ENCODE measurements at places on chromosomes 1 and 21.

- DNase-seq: no peak
Observed at GRCh38 chr1:206006946-206007345, 3.8 kb upstream of the RAB7B start.

GRCh38 chr1:78688697-78689096 is 39.1 kb downstream of the IFI44 start:
- DNase-seq: peak; percentile 9

DNA sequence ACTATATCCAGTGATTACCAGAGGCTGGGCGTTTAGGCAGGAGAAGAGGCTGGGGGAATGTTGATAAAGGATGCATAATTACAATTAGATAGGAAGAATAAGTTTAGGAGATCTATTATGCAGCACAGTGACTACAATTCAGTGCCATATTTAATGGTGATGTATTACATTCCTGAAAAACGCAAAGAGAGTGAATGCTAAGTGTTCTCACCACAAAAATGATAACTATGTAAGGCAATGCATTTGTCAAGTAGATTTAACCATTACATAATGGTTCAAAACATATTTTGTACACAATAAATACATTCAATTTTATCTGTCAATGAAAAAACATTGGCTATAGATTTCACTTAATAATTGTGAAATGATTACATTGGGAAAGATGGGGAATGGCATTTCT is 548.9 kb downstream of the NUF2 start:
- no peak for DNase-seq

GRCh38 chr1:200640963-200641401 is 20.4 kb upstream of the KIF14 start:
- DNase-seq: no peak

DNA sequence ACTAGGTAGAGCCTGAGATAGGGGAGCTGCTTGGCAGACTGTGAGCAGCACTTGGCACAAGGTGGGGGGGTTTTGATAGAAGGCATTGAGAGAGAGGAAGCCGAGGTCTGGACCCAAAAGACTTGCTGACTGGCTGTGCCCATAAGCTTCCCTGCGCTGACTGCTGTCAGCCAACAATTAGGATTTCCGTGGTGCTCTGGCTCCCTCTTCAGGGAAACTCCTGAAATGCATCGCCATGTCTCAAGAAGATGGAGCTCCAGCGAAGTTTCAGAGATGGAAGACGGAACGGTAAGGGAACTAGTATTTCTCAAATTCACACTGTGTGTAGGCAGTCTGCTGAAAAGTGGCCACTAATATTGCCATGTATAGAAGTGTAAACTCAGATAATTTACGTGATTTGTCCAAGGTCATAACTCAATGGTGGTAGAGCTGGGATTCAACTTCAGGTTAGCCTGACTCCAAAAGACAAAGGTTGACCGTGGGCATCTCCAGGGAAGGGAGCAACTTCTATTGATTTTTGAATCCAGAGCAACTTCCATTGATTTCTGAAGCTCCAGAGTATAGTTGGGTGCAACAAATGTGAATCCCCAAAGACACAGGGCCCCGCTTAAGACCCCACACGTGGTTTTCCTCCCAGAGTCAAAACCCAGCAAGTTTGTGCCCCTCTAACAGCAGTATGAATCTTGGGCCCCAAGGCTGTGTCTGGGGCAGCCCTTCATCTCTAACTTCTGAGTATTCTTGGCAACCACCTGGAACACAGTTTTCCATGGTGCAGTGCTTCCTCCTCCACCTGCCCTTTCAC is 44.5 kb upstream of the CRNN start:
- peak; percentile 23 for DNase-seq

GRCh38 chr1:50978852-50979781 is 9.1 kb downstream of the CDKN2C start:
- no peak for DNase-seq

GRCh38 chr1:10143961-10144485 is 66.3 kb upstream of the KIF1B start:
- no peak for DNase-seq

DNA sequence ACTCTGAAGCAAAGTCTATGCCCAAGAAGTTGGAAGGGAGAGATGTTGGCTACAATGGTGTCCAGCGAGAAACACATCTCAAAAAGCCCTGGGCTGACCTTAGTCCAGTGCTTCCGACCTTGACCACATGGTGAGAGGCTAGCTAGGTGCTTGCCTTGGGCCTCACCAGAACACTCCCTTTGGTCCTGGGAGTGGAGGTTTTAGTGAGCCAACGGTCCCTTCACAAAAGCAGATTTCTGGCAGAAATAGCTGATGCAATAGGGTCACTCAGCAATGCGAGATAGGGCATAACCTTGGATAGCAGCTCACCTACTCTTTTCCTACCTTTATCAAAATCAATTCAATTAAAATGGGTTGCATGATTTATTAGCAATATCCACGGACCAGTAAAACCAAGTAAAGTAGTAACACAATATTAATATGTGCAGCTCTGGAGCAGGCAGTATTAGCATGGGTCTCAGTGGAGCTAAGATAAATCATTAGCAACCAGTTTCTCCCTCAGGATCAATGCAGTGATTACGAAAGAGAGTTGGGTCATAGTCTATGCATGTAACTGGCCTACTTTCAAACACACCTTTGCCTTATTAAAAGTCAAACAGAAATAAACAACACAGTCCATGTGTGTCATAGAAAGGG is 1.9 kb downstream of the SLC30A10 start:
- DNase-seq: no peak

GRCh38 chr1:41456847-41457540 is 27.5 kb downstream of the EDN2 start:
- DNase-seq: no peak

DNA sequence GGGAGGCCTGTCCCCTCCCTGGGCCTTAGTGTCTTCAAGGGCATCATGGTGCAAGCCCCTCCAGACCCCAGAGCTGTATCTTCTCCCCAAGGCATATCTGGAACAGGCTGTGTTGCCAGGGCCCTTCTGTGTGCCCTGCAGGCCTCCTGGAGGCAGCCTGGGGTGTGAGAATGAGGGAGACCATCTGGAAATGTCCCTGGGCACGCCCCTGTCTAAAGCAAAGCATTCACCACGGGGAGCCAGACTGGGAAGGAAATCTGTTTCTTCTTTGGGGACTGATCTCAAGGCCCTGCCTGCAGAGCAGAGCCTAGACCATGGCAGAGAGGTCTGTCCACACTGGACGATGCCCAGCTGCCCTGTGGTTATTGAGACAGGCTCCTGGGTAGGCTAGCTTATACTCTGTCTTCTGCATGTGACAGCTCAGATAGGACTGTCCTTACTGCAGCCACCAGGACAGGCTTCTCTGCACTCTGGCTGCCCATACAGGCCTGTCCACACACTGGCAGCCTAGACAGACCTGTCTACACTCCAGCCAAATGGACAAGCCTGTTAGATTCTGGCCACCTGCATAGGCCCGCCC is 24.6 kb downstream of the PODN start:
- DNase-seq: no peak

DNA sequence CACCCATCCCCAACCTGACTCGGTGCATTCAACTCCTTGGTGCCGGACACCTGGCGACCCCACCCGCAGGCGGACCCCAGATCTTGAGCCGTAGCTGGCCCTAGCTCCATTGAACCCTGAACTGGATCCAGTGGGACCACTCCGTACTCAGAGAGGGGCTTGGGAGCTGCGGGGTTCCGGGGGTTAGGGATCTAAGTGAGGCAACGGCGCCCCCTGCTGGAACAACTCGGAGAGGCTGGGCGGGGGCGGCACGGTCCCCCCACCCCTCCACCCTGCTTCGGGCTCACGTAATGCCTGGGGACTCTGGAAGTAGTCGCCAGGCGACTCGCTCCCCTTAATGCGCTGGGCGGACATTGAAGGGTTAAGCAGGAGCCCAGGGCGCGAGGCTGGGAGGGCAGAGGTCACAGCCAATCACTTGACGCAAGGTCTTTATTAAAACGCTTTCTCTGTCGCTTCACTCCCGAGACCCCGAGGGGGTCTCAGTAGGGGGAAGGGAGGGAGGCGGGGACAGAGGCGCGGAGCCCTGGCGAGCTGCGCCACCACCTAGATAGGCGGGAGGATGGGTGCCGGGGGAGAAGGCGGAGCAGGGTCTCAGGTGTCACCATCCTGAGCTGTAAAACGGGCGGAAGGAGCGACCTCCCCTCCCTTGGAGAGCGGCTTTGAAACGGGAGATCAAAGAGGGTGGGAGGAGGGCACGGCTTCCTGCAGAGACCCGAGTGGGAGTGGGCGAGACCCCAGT is 704 bp upstream of the CRABP2 start:
- peak; percentile 44 for DNase-seq

- no peak for DNase-seq
Observed at GRCh38 chr1:200409203-200409760, 554 bp downstream of the ZNF281 start.

DNA sequence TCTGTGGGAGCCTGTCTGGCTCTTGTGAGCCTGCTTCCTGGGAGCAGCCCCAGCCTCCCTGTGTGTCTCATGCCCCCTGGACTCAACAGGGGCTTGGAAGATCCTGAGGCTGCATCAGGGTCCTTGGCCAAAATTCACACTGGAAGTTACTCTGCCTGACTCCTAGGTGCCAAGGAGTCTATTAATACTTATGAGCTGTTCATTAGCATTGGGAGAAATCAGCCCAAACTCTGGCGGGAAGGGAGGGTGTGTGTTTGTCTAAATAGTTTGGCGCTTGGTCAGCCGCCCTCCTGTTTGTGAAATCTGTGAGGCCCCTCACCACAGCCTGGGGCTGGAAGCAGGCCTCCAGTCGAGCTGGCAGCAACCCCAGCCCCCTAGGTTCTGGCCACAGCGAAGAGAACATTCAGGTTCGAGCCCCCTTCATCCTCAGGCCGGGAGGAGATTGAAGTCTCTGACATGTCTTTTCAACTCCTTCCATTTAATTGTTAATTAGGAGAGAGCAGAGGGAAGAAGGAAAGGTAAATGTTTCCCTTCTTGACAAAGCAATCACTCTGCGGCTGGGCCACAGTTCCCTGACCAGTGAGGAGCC is 82.1 kb upstream of the F3 start:
- DNase-seq: no peak

GRCh38 chr1:154574716-154575115 is 7.1 kb downstream of the CHRNB2 start:
- DNase-seq: no peak

GRCh38 chr1:202186327-202186726 is 7.3 kb upstream of the LGR6 start:
- DNase-seq: no peak

DNA sequence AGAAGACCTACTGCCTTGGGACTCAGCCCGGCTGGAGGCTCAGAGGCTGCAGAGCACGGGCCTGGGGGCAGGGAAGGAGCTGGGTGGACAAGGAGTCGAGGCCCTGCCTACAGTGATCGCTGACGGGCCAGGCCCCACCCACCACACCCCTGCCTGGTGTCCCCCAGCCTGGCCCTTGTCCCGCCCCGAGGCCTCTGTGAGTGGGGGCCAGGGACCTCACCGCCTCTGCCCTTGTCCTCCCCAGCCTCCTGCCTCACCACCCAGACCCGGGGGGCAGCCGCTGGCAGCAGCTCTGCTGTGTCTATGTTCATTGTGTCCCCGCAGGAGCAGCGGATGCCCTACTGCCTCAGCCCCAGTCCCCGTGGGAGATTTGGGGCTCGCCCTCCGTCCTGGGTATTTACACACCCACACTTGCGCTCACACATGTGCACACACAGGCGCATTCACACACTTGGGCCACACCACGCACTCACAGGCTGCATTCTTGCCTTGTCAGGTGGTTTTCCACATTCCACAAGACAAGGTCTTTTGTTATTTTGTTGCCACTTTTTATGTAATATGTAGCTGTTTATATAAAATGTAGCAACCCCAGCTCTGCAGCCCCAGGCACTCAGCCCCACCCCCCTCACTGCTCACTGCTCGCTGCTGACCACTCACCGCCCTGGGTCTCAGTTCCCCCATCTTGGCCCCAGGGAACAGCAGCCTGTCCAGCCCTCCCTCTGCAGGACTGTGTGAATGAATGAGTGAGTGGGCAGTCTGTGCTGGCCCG is 7.3 kb downstream of the PFKL start:
- DNase-seq: no peak

GRCh38 chr1:43445606-43446387 is 7.9 kb downstream of the HYI start:
- DNase-seq: no peak
